ENCODE measurements at places on chromosomes 3 and 15.

- peak; percentile 44 for DNase-seq
These were observed 38.1 kb downstream of the FSIP1 start for GRCh38 chr15:39744334-39745103.

GRCh38 chr3:73234354-73235014 lies 173.0 kb downstream of the EBLN2 start:
- DNase-seq, result no peak

- no peak for DNase-seq
These were observed 2.5 kb downstream of the RBM15B start for GRCh38 chr3:51393564-51393963.

DNA sequence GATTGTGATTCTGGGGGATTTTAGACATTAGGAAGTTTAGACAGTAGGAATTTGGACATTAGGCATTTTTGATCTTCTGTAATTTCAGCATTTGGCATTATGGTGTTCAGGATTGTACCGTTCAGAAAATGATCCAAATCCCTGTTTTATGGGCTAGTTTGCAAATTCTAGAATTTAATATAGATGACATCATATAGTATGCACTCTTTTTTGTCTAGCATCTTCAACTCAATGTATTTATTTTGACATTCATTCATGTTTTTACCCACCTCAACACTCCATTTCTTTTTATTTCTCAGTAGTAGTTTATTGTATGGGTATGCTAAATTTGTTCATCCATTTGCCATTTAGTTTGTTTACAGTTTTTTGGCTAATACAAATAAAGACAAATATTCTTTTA lies 105.3 kb upstream of the ZPLD1 start:
- DNase-seq, result no peak

- no peak for DNase-seq
These were observed 71.0 kb downstream of the OXNAD1 start for GRCh38 chr3:16335772-16336645.

DNA sequence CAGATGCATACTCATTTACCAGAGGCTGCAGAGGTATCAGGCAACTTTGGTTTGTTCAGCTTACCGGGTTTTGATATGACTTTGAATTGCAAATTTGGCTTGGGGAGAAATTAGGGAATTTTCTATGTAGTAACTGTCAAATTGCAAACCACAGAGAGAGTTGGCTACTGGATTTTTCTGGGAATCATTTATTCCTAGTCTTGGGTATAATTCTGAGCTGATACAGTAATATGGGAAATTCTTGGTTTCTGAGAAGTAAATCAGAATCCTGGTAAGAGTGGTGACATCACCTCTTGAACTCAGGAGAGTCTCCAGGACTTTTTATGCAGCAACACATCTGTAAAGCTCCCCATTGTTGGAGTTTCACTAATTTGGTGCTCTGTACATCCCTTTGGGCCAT lies 39.0 kb downstream of the GAP43 start:
- no peak for DNase-seq

DNA sequence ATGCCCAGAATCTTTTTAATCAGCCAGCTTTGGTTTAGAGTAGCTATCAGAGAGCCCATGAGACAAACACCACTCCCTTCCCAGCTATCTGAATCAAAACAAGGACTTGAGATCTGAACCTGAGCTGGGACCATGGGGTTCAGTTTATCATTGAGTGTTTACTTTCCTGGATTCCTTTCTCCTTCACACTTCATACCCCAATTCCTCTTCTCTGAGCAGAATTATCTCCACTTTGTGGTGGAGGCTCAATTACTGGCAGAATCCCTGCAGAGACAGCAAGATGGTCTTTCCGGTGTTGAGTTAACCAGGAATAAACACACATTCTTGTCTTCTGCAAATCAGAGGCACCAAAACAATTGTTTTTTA lies 102.4 kb downstream of the RPL22L1 start:
- no peak for DNase-seq

GRCh38 chr15:79918278-79918677 lies 21.5 kb upstream of the MTHFS start:
- no peak for DNase-seq

GRCh38 chr3:88742106-88742505 lies 365.3 kb upstream of the EPHA3 start:
- no peak for DNase-seq

DNA sequence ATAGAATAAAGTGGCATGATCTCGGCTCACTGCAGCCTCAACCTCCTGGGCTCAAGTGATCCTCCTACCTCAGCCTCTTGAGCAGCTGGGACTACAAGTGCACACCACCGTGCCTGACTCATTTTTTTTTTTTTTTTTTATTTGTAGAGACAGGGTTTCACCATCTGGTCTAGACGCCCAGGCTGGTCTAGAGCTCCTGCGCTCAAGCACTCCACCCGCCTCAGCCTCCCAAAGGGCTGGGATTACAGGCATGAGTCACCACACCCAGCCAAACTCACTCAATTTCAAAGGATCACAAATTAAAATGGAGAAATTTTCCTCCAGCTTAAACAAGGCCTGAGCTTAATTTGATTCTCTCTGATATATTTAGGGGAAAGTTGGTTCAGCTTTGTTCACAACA lies 27.3 kb upstream of the NMB start:
- DNase-seq, result no peak

DNA sequence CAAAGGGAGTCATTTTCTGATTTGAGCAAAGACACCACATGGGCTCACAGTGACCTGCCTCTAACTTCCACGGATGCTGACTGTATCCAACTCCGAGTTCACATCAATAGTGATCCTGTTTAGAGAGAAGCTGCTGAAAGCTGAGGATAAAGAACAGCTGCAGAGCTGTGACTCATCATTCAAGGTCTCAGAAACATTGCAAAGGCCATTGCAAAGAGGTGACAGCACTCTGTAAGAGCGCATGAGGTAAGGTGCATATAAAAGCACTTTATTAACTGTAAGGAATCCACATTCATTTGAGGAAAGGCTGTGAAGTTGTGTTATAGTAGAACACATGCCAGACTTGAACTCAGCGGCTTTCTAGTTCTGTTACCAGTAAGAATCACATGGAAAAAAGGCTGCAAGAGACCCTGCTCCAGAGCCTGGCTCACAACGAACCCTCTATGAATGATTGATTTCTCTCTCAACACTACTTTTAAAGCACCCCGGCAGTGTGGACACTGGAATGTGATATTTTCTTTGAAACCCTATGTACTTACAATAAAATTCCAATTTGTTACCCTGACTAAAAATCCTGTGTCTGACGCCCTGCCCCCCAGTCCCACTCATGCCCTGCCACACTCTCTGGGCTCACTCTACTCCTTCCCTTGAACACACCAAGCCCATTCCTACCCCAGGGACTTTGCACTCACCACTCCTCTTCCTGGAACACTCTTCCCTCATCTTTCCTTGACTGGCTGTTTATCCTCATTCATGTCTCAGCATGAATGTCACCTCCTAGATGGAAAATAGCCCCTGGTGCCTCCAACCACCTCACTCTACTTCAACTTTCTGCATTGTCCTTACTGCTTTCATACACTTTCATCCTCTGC lies 111.2 kb downstream of the LSM3 start:
- DNase-seq, result no peak

GRCh38 chr3:99777708-99778107 lies 40.0 kb upstream of the CMSS1 start:
- DNase-seq, result no peak

- DNase-seq, result peak; percentile 50
These were observed 37.6 kb downstream of the NCEH1 start for GRCh38 chr3:172673210-172673679.

DNA sequence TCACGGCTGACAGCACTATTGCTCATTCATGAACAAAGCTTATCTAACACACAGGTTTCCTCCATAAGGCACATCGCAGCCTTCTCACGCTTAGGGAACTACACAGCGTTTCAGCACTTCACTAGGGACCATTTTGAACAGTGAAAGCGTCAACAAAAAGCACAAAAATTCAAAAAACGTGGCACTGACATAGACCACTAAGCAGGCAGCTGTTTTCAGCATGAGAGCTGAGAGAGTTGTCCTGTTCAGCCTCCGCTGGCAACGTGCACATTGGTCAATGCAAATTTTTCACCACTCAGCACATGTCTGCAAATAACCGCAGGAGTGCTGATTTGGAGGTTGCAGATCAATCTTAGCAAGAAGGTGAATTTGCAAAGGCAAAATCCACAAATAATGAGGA lies 109.2 kb downstream of the LRRK1 start:
- DNase-seq, result no peak

- no peak for DNase-seq
These were observed 3.1 kb upstream of the MECOM start for GRCh38 chr3:169666376-169667165.

GRCh38 chr3:18233987-18234716 lies 191.0 kb downstream of the SATB1 start:
- DNase-seq, result no peak

DNA sequence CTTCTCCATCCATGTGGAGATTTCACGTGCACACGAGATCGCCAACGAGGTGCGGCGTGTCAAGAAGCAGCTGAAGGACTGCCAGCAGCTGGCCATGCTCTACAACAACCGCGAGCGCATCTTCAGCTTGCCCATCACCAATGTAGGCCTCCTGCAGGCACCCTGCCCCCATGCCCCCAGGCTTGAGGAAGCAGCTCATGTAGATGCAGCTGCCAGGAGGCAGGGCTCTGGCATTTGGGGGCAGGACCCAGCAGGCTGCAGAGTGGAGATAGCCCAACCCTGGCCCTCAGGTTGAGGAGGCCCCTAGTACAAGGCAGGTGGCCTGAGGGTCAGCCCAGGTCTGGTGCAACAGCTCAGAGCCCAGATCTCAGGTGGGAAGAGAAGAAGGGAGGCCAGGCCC lies 36.4 kb downstream of the DNAH1 start:
- DNase-seq, result no peak

- DNase-seq, result no peak
These were observed 26.6 kb downstream of the CGGBP1 start for GRCh38 chr3:88032245-88032644.

DNA sequence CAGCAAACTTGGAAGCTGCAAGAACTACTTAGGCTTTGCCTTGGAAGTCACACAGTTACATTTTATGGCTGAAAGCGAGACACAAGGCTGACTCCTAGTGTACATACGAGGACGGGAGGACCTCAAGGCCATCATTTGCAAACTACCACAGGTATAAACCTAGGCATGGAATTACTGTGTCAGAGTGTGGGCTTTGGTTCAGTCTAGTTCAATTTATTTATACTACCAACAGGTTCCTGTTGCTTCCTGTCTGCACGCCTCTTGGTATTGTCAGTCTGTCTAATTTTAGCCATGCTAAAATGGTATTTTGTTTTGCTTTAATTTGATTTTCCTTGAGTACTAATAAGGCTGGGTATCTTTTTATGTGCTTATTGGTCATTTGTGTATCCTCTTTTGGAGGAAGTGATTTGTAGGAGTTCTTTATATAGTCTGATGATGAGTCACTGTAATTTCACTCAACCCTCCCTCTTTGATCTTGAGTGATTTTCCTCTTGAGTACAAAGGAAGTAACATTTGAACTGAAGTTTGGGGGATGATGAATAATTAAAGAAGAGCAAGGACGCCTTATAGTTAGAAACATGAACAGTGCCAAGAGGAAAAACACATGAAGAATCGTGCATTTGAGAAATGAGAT lies 8.2 kb downstream of the ANKRD34C start:
- no peak for DNase-seq

- no peak for DNase-seq
These were observed 64.4 kb upstream of the TAMM41 start for GRCh38 chr3:11910971-11911531.

DNA sequence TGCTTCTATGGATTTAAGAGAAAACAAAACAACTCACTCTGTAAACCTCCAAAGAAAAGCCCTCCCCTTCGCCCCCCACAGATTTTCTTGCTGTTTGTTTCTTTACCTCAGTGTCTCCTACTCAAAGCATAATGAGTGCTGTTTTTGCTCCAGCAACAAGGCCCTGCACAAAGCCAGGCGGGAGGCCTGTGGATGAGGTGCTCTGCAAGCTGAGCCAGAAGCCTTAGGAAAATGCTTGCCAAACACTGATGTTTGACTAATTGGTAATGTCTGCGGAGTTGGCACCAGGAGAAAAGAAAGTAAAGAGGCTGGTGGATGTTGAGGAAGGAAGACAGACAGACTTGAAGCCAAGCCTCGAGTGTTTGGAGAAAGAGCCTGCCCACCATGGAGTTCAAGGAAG lies 99.7 kb downstream of the RARB start:
- DNase-seq, result no peak

- DNase-seq, result no peak
These were observed 3.9 kb upstream of the FGF12 start for GRCh38 chr3:192731233-192731632.

DNA sequence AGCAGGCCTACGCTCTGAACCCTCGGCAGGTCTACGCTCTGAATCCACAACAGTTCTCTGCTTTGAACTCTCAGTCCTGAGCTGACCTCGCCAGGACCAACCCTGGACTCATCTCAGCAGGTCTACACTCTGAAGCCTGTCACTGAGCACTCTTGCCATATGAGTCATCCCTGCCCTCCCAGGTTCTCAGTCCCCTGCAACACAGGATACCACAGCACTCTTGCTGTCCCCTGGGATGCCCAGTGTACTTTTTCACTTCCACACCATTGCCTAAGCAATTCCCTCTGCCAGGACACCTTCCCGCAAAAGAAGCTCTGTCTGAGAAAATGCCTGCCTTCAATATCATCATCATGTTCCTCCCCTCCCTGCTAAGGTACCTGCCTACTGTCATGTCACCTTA lies 42.0 kb downstream of the NUP210 start:
- DNase-seq, result no peak

GRCh38 chr3:160698599-160699195 lies 21.7 kb downstream of the ARL14 start:
- no peak for DNase-seq

DNA sequence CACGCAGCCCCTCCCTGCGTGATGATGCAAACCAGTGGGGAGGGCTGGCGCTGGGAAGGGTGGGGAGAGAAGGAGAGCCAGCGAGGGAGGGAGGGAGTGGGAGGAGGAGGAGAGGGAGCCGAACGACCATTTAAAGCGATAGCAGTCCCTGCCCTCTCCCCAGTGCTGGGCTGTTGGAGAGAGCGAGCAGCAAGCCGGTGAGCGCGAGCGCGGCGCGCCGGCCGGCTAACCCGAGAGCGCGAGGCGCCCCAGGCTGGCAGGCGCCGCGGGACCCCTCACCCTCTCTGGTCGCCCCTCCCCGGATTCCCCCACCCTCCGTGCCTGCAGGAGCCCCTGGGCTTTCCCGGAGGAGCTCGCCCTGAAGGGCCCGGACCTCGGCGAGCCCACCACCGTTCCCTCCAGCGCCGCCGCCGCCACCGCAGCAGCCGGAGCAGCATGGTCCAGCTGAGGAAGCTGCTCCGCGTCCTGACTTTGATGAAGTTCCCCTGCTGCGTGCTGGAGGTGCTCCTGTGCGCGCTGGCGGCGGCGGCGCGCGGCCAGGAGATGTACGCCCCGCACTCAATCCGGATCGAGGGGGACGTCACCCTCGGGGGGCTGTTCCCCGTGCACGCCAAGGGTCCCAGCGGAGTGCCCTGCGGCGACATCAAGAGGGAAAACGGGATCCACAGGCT lies at the start of gene GRM7:
GRM7 (plus strand) TSS at position 162 of the 671 bp plus-strand sequence.
- DNase-seq, result no peak

GRCh38 chr3:23676093-23676492 lies 129.7 kb upstream of the UBE2E1 start:
- DNase-seq, result no peak

- DNase-seq, result no peak
These were observed 22.1 kb downstream of the NCK1 start for GRCh38 chr3:136883967-136884720.
